ENCODE measurements at places on chromosomes 3 and 15.

- DNase-seq, result no peak
Observed at GRCh38 chr3:150242220-150242936, 165.7 kb upstream of the TSC22D2 start.

- DNase-seq, result no peak
Observed at GRCh38 chr15:74351670-74352069, 15.8 kb downstream of the CYP11A1 start.

DNA sequence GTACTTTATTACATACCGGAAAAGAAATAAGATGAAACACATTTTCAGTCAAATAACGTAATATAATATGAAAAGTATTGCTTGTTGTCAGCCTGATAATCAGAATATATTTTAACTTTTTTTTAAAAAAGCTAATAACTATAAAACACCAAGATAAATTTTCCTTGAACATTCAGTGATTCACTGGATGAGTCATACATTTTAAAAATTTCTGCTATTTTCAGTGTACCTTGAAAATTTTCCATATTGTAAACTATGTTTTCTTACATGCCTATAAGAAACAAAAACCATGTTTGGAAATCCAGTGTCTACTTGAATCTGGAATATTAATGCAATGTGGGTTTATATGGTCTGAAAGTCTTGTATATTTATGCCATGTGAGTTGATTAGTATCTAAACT is 36.3 kb upstream of the MEIS2 start:
- no peak for DNase-seq

DNA sequence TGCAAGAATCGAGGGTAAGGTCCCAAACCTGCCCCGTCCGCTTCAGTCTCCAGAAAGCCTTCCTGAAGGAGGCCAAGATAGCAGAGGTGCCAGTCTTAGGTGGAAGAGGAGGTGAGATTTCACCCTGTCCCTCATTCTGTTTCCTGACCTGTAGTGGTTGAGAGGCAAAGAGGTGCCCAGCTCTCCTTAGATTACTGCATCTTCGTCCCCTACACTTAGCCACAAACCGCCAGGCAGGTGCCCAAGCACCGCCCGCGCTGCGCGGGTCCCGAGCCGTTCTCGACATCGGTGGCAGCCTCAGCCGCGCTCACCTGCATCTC is 23.8 kb upstream of the POLG start:
- no peak for DNase-seq

- no peak for DNase-seq
Observed at GRCh38 chr3:144308396-144308795, 336.8 kb downstream of the DIPK2A start.

DNA sequence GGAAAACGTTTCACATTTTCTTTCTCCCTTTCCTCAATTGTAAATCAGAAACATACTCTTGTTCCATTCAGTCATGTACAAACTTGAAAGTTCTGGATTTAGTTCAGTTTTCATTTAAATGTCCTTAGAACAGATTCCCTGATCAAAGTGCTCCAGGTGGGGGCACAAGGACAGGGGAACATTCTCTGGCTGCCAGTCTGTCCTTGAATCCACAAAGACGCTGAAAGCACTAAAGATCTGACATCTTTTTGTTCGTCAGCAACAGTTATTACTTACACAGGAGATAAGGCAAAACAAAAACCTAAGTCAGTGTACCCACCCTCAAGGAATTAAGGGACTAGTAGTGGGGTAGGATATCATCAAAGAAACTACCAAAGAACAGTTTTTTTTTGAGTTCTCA is 139.2 kb downstream of the GHSR start:
- DNase-seq, result no peak

GRCh38 chr3:89692601-89693000 is 585.2 kb downstream of the EPHA3 start:
- DNase-seq, result no peak

- no peak for DNase-seq
Observed at GRCh38 chr3:31456373-31456772, 76.4 kb upstream of the STT3B start.

DNA sequence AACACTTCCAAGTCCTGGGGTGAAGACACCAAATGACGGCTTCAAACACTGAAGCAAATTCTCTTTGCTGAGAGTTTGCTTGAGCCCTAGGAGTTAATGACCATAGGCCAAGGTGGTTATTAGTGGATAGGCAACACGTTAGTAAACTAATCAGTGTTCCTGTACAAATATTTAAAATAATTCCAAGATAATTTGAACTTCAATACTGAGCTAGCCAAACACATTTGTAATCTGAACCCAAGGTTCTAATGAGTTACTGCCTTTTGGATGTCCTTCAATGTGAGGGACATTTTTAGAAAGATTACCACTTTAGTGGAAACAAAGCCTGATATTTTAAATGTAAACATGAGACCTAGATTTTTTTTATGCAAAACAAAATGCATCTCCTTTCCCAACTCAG is 94.6 kb downstream of the THRB start:
- no peak for DNase-seq

DNA sequence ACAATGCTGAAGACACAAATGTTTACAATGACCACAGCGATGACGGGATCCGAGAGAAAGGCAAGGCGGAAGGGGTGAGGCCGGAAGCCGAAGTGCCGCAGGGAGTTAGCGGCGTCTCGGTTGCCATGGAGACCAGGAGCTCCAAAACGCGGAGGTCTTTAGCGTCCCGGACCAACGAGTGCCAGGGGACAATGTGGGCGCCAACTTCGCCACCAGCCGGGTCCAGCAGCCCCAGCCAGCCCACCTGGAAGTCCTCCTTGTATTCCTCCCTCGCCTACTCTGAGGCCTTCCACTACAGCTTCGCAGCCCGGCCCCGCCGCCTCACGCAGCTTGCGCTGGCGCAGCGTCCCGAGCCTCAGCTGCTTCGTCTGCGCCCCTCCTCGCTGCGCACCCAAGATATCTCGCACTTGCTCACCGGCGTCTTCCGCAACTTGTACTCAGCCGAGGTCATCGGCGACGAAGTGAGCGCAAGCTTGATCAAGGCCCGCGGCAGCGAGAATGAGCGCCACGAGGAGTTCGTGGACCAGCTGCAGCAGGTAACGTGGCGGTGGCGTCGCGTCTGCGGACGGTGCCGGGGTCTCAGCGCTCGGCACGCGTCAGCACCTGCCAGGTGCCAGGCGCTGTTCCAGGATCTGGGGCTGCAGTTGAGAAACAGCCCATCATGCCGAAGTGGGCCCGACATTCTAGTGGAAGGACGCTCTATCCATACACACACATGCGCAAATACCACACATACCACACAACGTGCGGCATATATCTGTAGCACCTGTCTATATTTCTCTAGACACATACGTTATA is at the start of gene DLEC1:
Gene DLEC1, plus strand, starts transcription at position 108 of the 798 bp plus-strand sequence. Its CDS starts 18 bp downstream, at position 126.
- DNase-seq, result peak; percentile 53

- no peak for DNase-seq
Observed at GRCh38 chr3:195214381-195214780, 56.6 kb downstream of the XXYLT1 start.

DNA sequence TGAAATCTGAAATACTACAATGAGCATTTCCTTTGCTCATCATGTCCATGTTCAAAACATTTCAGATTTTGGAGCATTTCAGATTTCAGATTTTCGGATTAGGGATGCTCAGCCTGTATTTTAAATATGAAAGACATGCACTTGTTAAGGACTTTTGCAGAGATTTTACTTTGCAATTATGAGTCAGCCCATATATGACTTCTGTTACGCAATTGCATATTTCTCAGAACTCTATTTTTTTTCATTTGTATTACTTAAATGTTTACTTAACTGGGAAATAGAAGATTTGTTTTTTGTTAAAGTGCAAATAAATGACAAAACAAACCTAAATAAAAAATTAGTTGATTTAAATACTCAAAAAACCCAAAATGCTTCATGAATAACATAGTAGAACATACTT is 376.2 kb downstream of the ZBTB20 start:
- DNase-seq, result no peak

GRCh38 chr3:159458982-159459381 is 529.7 kb upstream of the IL12A start:
- no peak for DNase-seq
